ENCODE measurements at places on chromosomes 5 and 9.

DNA sequence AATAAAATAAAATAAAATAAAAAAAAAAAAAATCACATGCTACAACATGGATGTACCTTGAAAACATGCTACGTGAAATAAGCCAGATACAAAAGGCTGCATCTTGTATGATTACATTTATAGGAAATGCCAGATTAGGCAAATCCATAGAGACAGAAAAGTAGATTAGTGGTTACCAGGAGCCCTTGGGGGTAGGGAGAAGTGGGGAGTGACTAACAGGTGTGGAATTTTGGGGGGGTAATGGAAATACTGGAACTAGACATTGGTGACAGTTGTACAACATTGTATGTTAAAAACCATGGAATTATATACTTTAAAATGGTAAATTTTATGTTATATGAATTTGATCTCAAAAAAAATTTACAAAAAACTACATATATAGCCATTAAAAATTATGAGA lies 47.3 kb downstream of the SLC1A1 start:
- no peak for DNase-seq

DNA sequence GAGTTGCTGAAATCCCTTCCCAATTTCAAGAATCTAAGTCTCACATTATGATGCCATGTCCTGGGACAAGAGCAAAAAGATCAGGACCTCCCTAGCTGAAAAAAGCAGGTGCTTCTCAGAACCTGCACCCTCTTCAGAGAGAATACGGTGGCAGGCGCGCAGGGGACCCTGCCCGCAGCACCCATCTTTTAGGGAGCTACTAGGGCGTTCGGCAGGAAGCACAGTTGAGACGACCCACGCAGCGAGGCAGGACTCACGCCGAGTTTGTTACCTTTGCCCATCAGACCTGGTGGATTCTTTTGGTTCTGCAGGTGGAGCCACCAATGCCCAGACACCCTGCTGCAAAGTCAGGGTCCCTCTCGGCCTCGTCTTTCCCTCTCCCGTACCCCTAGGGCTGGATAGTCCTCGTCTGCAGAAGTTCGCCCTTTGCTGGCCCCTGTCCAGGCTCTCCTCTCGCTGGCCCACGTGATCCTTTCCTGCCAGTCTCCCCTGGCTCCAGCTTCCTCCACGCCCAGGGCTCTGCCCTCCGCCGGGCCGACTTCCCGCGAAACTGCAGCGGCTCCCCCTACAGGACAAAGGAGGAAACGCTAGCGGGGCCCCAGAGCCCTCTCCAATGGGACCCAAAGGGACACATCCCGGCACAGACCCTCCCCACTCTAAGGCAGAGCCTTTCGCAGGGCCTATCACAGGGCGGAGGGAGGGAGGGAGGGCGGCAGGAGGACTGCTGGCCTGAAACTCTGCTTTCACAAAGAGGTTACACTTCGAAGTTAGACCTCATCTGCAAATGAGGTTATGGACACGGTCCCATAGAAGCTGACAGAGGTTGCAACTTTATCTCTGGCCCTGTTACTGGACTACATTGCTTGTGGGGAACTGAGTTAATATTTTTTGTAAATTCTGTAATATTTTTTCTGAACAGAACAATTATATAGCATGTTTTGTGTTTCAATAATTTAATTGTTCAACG lies 28.8 kb downstream of the TMEM174 start:
- peak; percentile 94 for DNase-seq

GRCh38 chr9:129418451-129418850 lies 202.4 kb downstream of the C9orf50 start:
- no peak for DNase-seq

GRCh38 chr5:139842321-139842720 lies 46.7 kb downstream of the PSD2 start:
- DNase-seq: no peak

DNA sequence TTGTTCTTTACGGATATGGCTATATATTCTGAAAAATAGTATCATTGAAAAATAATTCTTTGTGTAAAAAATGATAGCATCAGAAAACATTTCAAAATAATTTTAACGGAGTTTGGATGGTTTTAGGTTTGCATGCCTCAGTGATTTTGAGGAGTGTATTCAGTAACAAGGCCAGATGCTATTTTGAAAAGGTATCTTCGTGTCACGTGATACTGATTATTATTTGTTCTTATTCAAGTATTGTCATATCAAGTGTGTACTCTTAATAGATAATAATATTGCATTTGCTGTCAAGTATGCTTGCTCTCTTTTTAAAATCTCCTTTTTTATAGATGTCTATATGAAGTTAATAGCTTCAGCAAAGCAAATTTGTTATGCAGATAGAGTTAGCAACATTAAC lies 313.1 kb upstream of the PTPRD start:
- no peak for DNase-seq

GRCh38 chr9:1916655-1917054 lies 98.5 kb upstream of the SMARCA2 start:
- DNase-seq: no peak

GRCh38 chr5:174454464-174454863 lies 269.9 kb upstream of the MSX2 start:
- no peak for DNase-seq

DNA sequence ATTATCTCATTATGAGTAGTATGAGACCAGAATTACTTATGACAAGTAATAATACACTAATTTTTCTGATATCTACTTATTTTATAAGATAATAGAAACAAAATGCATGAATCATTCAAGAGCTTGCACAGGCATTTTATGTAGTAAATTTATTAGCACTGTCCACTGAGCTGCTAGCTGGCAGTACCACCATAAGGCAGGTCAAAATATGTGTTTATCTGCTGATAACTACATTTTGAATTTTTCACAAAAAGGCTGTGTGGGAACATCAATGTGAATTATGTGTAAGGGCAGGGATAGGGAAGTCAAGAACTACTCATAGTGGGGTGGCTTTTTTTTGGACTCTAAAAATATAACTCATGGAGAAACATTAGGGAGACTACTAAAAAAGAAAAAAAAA lies 249.6 kb downstream of the PAPPA start:
- no peak for DNase-seq

DNA sequence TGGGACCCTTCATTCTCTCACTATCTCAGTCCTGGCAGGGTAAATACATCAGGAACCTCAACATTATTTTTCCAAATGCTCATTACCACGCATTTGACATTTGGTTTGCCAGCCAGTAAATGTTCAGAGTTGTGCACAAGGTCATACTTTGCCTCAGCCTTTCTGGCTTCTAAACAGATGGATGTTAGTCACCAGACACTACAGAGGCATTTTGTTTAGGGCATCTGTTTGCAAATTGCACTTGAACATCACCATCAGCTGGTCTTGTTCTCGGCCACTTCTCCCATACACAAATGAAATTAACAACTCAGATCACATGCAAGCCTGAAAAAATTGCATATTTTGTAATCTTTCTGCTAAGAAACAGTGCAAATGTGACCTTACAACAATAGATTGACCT lies 75.0 kb upstream of the SLC1A1 start:
- DNase-seq: no peak

- no peak for DNase-seq
Observed at GRCh38 chr9:14133394-14133793, 180.5 kb downstream of the NFIB start.

DNA sequence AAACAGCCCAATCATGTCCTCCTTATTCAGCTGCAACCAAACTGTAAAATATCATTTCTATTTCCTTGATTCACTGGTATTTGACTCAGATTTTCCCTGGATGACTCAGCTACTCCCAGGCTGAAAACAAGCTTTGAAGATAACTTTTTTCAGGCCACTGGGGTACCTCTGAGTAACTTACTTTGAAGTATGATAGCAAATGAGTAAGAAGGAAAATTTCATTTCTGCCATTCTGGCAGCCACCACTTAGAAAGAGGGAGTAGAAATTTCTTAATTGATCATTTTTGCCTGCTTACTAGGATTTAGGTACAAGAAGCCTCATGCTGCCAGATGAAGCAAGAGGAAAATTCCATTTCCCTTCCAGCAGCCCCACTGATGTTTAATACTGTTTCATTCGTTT lies 247.4 kb downstream of the PRELID2 start:
- no peak for DNase-seq

- no peak for DNase-seq
Observed at GRCh38 chr9:107919263-107919662, 429.7 kb upstream of the KLF4 start.

Data from iPS-NIHi11 (cell line).